ENCODE measurements at places on chromosomes 1 and 21.

- DNase-seq, result no peak
Observed at GRCh38 chr1:228164561-228165371, 838 bp upstream of the IBA57 start.

DNA sequence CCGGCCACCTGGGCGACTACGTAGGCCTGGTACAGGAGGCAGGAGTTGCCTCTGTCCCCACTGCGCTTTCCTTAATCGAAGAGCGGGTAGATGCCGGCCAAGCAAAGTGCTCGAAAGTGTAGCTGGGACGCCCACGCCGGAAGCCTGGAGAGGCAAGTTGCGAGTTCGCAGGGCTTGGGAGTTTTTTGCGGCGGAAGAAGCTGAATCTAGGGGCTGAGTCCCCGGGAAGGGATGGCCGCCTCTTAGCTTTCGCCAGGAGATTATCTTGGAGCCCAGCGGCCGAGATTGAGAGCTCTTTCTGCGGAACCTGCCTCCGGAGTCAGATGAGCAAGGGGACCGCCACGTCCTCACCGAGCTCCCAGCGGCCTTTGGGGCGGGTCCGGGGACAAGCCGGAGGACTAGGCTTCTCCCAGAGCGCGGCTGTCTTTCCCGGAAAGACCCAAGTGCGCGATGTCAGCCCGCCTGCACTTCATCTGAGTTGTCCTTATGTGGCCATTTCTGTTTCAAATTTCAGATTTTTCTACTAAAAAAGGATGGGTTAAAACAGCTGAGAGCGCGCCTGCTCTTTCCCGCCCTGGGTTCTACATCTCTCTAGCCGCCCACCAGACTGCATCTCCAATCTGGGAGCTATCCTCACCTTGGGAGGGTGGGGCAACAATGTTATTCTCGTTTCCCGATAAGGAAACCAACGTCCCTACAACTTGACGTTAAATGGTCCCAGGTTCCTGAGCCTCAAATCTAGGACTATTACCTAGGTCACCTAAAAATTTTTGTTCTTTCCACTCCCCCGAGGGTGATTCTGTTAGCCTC lies 12.4 kb upstream of the TBX15 start:
- no peak for DNase-seq

- DNase-seq, result no peak
Observed at GRCh38 chr1:188937965-188938551, 1539.6 kb downstream of the BRINP3 start.

DNA sequence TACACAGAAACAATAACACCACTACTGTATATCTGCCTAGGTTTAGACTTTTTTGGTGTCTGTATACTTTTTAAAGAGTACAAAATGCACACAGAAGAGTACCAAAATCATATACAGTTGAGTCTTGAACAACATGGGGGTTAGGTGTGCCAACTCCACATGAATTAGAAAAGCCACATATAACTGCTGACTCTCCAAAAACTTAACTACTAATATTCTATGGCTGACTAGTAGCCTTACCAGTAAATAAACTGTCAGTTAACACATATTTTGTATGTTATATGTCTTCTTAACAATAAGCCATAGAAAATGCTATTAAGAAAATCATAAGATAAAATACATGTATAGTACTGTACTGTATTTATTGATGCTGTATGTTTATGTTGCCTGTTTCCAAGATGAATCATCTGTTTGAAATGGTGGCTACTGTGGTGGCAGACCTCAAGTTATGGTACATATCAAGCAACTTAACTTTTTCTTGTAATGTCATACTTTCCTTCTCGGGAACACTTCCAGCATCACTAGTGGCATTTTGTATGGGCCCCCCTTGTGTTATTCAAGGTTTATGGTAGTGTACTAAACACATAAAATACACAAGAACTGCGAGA lies 71.2 kb downstream of the LHX4 start:
- no peak for DNase-seq

- no peak for DNase-seq
Observed at GRCh38 chr1:175548774-175549173, 194.6 kb downstream of the TNR start.

- DNase-seq, result no peak
Observed at GRCh38 chr21:14484188-14485009, 61.7 kb downstream of the SAMSN1 start.

DNA sequence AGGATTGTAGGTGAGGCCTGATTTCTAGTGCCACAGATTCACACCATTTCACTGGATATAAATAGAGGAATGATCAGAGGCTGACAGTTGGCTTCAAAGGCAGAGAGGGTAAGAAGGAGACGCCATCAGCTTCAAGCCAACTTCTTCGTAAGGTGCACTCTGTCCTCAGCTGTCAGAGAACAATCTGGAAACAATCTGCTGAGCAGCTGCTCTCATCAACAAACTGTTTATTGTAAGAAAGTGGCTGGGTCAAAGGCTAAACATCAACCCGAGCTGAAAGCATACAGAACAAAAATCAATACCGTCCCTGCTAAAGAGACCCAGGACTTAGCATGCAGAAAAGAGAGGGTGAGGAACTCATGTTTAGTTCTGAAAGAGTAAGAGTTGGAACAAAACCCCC lies 48.2 kb downstream of the HLCS start:
- DNase-seq, result no peak

- DNase-seq, result no peak
Observed at GRCh38 chr1:205168291-205168690, 43.2 kb downstream of the DSTYK start.

DNA sequence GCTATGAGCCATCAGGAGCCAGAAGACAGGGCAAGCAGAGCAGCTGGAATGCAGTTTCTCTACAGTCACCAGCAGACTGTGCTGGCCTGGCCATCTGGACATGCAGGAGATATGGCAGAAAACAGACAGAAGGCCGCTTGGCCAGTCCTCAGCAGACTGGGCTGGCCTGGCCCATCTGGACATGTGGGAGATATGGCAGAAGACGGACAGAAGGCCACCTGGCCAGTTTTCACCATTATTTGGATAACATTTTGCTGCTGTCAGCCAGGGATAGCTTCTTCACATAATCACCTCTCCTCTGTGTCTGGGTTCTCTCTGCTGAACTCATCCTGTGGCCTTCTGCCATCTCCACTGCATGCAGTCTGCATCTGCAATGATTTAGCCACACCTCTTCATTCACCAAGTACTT lies 25.0 kb upstream of the CACYBP start:
- no peak for DNase-seq

DNA sequence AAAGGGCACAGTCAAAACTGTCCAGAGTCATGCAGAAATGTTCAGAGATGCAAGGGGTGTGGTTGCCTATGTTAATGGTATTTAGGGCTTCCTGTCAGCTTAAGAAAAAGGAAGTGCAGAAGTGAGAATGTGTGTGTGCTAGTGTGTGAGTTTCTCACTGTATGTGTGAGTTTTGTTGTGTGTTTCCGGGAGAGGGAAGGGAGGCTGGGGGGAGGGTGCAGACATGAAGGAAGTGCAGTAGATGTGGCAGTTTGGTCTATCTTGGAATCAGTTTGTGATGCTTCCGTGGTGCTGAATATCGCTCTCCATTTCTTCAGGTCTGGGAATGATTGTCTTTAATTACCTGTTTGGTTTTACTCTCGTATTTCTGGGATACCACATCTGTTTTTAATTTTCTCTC lies 16.5 kb upstream of the ATP6V1G3 start:
- no peak for DNase-seq

GRCh38 chr1:230785636-230786384 lies 38.6 kb downstream of the CAPN9 start:
- no peak for DNase-seq
